Prostate gland (tissue), 2 donors: ENCODE measurements at places on chromosomes 2 and 18. TPM values are rescaled to one million over a fixed set of nuclear protein-coding genes. Genes with fewer than 3 reads are reported as not detected.

DNA sequence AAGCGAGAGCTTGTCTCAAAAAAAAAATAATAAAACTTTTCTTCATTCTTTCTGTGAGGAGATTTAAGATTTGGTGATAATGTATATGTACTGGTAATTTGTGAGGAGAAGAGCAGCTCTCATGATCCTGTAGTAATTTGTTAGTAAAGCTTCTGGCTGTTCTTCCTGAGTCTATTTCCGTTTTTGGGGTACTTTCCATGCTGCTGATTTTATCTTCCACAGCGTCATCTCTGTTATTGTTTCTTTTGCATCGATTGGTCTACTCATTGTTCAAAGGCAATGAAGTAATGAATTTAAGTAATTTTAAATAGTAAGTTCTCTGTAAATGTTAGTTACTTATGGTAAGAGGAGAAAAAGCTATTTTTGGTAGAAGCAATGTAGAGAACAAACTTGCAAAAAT is 12.0 kb downstream of the NDUFAF7 start:
- no peaks in the 10 kb centered on the region for H3K36me3 ChIP-seq
- H3K27ac ChIP-seq = no peak overlapping the region
- H3K4me3 ChIP-seq = no peak overlapping the region
- H3K27me3 ChIP-seq = no peaks in the 10 kb centered on the region

The SH3RF3 gene
- total RNA-seq = 17.0 TPM

DNA sequence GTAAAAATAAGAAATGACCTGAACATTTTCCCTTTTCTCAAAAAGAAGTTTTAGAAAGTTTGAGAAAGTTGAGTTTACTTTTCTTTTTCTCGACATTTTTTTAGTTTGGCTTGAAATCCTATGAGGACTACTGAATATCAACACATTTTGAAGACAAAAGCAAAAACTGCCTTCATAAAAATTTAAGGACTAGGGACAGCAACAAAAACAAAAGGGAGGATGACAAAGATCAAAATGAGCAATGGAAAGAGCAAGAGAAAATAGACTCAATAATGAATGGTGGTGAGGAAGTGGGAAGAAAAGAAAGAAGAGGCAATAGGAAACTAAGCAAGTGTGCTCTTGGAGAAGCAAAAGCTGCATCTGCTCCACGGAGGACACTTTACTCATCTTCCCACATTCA is 82.5 kb downstream of the ABCA12 start:
- H3K4me3 ChIP-seq = no peak overlapping the region
- H3K27ac ChIP-seq = no peak overlapping the region
- H3K36me3 ChIP-seq = no peaks in the 10 kb centered on the region
- H3K27me3 ChIP-seq = no peaks in the 10 kb centered on the region
- DNase-seq = no peak

DNA sequence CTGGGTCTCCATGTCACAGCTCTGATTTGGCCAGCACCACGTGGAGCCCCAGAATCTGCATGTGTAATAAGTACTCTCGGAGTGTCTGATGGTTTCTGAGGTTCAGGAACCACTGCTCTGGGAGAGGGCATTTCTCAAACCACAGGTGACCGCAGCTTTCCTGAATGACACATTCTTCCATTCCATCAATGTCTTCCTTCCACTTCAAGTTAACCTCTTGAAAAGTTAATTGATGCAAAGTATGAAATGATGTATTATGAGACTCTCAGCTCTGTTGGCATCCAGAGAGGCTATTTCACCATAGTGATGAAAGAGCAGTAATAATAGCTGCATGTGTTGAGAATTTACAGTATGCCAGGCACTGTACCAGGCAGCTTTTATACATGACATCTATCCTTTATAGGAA is 61.3 kb upstream of the CRIM1 start:
- no peak overlapping the region for H3K4me3 ChIP-seq
- H3K27me3 ChIP-seq = no peaks in the 10 kb centered on the region
- DNase-seq = no peak
- no peaks in the 10 kb centered on the region for H3K4me1 ChIP-seq

The HOXD13 gene
- total RNA-seq = 10.6 TPM

- no peaks in the 10 kb centered on the region for H3K27me3 ChIP-seq
- no peak overlapping the region for H3K4me3 ChIP-seq
- no peaks in the 10 kb centered on the region for H3K4me1 ChIP-seq
- no peak overlapping the region for H3K27ac ChIP-seq
- no peaks in the 10 kb centered on the region for H3K36me3 ChIP-seq
- no peak for DNase-seq
Observed at GRCh38 chr2:120238728-120239487, 13.7 kb upstream of the RALB start.

DNA sequence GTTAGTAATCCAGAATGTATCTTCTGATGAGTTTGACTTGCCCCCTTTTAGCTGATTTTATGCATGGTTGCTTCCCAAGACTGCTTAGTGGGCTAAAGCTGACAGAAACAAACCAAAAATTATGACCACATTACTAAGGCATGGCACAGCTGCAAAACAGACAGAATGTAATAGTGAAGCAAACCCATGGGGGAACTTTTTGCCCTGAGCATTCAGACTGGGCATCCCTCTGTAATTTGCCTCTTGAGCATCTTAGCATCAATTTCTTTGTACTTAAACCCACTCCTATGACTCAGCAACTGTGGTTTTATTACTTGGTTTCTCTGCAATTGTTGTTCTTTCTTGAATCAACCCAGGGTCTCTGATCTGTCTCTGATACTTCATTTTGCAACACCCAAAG is 487.3 kb upstream of the DCC start:
- no peaks in the 10 kb centered on the region for H3K27me3 ChIP-seq
- no peak overlapping the region for H3K4me3 ChIP-seq
- H3K36me3 ChIP-seq = no peaks in the 10 kb centered on the region
- no peak overlapping the region for H3K27ac ChIP-seq
- DNase-seq = no peak
